Cortex of kidney (tissue), 1 donor: ENCODE measurements at places on chromosomes 3 and 15.

DNA sequence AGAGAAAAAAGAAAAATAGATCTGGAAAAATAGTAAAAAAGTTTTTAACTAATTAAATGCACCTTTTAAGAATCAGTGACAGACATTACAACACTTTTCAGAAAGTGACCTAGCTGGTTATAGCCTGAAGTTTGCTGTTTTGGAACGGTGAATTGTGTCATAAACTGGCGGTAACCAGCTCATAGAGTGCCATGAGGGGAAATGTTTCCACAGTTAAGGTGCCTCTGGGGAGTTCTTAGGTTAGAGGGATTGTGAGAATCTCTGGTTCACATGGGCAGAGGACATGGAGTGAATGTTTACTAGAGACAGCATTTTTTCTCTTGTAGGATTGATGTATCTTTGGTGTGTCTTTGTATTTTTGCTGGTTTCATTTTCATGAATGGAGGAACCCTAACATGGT is 2.8 kb downstream of the TBC1D23 start:
- no peak for DNase-seq

DNA sequence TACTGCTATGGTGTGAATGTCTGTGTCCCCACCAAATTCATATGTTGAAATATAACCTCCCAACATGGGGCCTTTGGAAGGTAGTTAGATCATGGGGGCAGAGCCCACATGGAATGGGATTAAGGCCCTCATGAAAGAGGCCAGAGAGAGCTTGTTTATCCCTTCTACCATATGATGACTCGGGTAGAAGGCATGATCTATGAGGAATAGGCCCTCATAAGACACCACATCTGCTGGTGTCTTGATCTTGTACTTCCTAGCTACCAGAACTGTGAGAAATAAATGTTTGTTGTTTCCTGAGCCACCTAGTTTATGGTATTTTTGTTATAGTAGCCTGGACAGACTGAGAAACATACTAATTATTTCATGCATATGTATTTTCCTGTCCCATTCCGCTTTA is 51.9 kb downstream of the WWTR1 start:
- no peak for DNase-seq

DNA sequence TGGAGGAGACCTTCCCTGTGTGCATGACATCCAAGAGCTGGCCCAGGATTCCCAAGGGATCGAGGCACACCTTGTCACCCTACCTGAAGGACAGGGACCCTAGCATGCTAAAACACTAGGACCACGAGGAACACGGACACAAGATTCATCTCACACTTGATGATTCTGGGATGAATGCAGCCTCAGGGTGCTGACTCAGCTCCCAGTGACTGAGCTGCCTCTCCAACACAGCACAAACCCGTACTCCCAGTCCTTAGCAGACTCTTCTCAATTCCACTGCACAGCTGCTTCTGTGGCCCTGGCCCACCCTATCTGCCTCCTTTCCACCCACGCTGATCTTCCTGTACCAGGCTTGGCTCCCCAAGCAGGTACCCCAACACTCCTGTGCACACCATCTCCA is 9.1 kb upstream of the OXTR start:
- no peak for DNase-seq

DNA sequence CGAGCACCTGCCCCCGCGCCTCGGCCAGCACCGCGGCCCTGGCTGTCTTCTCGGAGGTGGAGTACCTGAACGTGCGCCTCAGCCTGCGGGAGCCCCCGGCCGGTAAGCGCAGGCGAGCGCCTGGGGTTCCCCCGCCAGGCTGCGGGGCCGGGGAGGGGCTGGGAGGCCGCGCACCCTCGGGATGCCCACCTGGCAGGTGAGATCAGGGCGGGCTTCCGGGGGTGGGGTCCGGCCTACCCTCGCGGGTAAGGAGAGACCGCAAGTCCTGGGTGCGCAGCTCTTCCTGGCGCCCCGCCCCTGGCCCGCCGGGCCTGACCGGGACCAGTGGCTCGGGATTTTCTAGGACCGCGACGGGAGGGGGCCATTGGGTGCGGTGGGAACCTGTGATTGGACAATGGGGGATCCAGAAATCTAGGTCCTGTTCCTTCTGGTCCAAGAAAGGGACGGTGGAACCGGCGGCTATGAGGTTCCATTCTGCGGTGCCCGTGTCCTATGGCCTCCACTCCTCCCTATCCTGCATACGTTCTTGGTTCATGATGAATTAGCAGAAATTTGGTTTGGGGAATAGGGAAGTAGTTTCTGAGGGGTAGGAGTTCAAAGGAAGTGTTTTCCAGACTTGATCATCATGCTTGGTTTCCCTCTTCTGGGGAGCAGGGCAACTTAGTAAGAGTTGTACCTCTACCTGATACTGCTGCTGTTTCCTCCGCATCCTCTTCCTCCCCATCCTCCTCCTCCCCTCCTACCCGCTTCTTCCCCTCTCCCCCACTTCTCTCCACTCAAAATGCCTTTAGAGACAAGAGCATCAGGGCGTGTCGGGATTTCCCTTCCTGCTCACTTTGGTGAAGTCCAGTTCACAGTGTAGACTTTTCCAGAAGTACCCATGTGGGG is 808 bp downstream of the ARRDC4 start:
- no peak for DNase-seq

DNA sequence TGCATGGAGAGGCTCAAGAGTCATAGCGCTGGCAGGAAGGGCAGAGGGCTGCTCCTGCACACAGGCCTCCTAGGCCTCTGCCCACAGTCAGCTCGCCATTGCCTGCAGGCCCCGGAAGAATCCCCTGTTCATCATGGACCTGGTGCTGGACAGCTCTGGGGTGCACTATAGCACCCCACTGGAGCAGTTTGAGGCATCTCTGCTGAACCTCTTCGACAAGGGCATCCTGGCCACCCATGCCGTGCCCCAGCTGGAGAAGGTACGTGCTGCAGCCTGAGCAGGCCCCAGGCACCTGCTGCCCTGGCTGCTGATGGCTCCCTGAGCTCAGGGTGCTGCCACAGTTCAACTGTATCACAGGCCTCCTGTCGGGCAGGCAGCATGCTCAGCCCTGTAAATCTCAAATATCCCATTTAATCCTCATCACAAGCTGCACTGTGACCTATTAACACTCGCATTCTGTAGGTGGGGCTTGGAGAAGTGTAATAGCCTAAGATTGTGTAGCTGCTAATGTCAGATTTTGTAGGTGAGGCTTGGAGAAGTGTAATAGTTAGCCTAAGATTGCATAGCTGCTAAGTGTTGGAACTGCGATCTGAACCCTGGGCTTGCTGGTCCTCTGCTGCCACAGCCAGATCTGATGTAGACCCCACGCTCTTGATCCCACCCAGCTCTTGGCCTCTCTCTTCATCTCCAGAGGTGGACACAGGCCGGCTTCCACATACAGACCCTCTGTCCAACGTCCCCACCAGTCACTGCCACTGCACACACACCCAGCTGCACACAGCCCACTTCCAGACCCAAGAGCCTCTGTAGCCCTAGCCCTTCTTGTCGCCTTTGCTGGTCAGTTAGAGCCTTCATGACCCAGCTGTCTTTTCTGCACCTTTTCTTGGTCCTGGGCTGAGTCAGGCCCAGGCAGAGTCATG is 31.9 kb downstream of the DNAH1 start:
- no peak for DNase-seq

DNA sequence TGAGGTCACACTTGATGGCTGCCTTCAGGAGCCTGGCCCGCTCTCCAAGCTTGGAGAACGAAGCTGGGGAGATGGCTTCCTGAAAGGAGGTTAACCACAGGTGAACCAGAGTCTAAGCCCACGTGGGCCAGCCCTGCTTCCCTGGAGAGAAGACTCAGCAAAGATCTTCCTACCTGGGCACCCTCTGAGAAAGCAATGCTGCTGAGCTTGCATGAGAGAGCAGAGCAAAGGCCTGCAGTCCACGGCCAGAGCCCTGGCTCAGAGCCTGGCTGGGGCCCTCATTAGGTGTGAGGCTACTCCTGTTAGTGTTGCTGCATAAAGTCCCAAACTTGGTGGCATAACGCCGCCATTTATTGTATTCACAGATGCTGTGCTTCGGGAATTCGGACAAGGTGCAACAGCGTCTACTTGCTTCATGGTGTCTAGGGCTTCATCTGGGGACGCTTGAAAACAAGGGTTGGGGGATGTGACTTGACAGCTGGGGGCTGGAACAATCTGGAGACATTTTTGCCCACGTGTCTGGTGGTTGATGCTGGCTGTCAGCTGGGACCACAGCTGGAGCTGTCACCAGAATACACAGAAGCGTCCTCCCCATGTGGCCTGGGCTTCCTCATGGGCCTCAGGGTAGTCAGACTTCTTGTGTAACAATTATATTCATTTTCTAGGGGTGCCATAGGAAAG is 87.9 kb upstream of the MEF2A start:
- DNase-seq, result no peak

- no peak for DNase-seq
Observed at GRCh38 chr3:29176501-29176900, 104.4 kb upstream of the RBMS3 start.

GRCh38 chr3:102195198-102195948 is 239.4 kb upstream of the ZPLD1 start:
- no peak for DNase-seq

DNA sequence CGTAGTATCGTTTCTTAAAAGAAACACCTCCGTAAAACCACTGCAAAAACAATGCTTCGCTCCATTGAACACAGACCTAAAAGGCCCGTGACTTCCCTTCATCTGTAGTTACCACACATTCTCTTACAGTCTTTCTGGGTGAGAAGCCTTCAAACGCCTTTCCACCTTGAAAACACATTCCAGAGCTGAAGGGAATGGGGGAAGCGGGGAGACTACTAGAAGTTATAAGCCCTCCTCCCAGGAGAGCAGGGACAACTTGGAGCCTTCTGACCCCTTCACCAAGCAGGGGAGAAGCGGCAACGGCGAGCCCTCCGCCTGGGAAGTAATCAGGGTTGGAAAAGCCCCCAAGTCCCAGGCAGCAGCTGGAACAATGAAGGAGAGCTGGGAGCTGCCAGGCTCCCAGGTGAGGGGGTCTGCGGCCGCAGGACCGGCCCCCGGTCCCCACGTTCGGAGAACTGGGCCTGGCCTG is 461 bp downstream of the SECISBP2L start:
- no peak for DNase-seq

DNA sequence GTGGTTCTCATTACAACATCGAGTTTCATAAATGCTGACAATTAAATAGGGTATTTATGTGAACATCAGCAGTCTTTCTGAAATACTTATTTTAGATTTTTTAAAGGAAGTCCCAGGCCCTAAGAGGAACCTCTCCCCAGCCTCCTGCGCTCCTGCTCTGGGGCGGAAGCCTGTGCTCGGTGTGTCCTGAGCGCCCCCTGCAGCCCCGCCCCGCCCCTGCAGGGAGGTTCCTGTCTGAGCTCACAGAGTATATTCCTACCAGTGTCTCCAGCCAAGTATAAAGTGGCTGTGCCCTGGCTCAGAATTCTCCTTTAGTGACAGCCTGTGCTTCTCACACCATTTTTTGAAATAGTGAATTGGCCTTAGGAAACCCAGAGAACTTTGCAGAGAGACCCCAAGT is 567.9 kb downstream of the GOLGA6L6 start:
- no peak for DNase-seq

DNA sequence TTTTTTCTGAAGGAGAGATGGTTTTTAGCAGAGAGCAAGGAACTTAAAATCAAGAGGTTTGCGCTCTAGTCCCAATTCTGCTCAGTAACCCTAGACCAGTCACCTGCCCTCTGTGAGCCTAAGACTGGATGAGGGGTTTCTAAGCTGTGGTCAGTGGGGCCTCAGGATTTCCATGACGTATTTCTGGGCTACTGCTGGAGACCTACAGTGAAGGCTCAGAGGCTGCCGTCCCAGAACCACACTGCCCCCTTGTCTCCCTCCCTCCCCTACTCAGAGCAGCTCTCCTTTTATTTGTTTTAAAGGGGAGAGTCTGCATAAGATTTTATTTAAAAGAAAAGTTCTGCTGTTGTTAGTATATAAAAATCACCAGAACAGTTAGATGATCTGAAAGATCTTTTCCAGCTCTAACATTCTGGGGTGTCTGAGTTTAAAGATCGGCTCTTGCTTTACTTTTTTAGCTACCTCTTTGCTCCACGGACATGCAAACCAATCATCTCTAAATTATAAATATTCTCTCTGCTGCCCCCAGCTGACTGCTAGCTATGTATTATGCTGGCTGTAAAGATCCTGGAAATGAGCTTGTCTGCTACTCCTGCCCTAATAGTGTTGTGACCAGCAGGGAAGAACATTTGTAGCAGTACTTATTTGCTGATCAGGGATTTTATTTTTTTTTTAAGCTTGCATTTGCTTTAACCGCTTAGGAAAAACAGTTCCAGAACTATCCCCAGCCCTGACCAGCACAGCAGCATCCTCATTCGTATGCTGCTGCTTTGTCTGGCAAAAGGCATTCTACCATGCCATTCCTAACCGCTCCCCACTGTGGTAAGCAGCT is 28.6 kb upstream of the NDUFB4 start:
- no peak for DNase-seq

DNA sequence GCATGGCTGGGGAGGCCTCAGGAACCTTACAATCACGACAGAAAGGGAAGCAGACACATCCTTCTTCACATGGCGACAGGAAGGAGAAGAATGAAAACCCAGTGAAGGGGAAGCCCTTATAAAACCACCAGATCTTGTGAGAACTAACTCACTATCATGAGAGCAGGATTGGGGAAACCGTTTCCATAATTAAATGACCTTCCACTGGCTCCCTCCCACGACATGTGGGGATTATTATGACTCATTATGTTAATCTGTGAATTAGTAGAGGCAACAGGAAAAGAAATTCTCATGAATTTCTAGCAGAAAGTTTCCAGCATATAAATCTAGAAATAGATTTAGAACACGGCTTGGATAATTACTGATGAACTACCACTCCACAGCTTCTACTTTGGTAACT is 937.3 kb downstream of the ROBO1 start:
- no peak for DNase-seq

DNA sequence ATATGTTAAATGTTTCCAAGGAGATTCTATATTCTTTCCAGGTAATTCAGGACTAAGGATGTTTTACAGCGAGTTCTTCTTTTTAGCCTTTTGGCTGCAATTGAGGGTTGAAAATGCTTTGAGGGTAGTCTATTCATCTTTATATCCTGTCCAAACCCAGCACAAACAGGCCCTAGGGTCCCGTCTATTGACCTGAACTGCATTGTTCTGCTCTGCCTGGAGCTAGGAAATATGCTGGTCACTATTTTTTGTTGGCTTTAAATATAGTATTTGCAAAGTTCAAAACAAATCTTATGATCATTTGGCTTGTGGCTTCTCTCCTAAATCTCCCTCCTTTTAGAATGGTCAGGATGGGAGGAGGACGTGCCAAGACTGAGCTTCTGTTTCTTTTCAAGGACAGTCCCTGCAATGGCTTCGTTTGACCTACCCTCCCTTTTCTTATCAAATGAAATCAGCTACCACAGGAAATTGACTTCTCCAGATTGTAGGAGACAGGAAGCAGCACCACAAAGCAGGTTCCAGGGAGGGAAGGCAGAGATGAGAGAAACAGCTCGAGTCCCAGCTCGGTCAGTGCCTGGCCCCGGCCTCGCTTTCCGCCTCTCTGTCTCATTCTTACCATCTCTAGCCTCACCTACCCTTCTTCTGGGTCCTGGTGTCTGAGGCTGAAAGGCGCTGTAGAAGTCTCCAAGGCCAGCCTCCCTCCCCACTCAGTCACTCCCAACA is 27.6 kb upstream of the NRROS start:
- no peak for DNase-seq

GRCh38 chr3:62242831-62243509 is 130.4 kb downstream of the FEZF2 start:
- no peak for DNase-seq
